ENCODE measurements at places on chromosomes 12 and 14. TPM values are rescaled to one million over a fixed set of nuclear protein-coding genes. Genes with fewer than 3 reads are reported as not detected.

The PPFIA2 gene
- total RNA-seq = not detected

The KRT86 gene
- 47.1 TPM for total RNA-seq

The CPM gene
- total RNA-seq = 5.3 TPM

The C14orf180 gene
- total RNA-seq = not detected

The ACOT6 gene
- total RNA-seq = not detected

The LRRIQ1 gene
- 1.3 TPM for total RNA-seq

The PTMS gene
- total RNA-seq = 687 TPM

The TAS2R10 gene
- total RNA-seq = not detected

The TEX22 gene
- total RNA-seq = 0.23 TPM

The MFAP5 gene
- not detected for total RNA-seq

The SLC10A1 gene
- not detected for total RNA-seq

The PRPH gene
- 1.8 TPM for total RNA-seq

The CRIP2 gene
- 172 TPM for total RNA-seq

The AJUBA gene
- 39.4 TPM for total RNA-seq

The AKAP5 gene
- 0.68 TPM for total RNA-seq

The CLEC4E gene
- total RNA-seq = 0.26 TPM

The ACOT2 gene
- 52.6 TPM for total RNA-seq

The GNB3 gene
- 2.1 TPM for total RNA-seq

The SIX6 gene
- not detected for total RNA-seq

The LMO3 gene
- total RNA-seq = not detected

The AQP2 gene
- not detected for total RNA-seq

The UBE3B gene
- total RNA-seq = 14.3 TPM

The TGFB3 gene
- total RNA-seq = 0.84 TPM

The GPR137C gene
- total RNA-seq = 0.11 TPM

The DCN gene
- not detected for total RNA-seq

The PPP1R3E gene
- total RNA-seq = 5.3 TPM

The C14orf39 gene
- not detected for total RNA-seq

The PCNX1 gene
- 18.6 TPM for total RNA-seq

The PLBD1 gene
- total RNA-seq = 6.1 TPM

The SYCP3 gene
- total RNA-seq = not detected
